Nephron progenitor cell (in vitro differentiated cells): ENCODE measurements at places on chromosomes 4 and X.

- no peak for DNase-seq
Measured at GRCh38 chr4:110681381-110681780, 58.5 kb upstream of the PITX2 start.

DNA sequence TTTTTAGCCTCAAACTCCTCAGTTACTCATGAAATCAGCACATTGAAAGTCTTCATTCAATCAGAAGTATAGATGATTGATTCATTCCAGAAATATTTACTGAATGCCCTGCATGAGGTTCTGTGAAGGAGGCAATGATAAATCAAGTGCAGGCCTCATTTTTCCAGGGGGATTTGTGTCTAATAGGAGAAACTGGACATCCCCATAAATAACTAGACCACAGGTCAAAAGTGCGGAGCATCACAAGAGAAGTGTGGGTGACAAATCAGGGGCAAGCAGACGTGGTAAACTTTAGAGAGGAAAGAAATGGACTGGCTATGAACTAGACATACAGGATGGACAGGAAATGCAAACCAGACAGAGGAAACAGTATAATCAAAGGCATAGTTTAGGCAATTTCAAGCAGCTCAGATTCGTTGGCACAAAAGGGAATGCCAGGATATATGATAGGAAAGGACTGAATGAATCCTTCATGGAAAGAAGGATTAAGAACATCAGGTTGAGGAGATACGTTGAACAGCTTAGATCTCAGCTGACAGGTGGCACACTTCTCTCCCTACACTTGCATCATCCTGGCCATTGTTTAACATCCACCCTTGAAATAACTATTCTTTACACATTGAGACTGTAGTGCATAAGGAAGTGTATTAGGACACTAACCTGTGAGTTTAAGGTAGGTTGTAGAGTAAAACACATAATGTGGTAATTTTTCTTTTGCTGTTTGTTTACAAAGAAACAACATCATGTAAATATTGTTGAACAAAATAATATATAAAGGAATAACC, 69.6 kb upstream of the RASGEF1B start:
- DNase-seq = no peak

GRCh38 chr4:173699841-173700475, 169.9 kb upstream of the HAND2 start:
- no peak for DNase-seq

DNA sequence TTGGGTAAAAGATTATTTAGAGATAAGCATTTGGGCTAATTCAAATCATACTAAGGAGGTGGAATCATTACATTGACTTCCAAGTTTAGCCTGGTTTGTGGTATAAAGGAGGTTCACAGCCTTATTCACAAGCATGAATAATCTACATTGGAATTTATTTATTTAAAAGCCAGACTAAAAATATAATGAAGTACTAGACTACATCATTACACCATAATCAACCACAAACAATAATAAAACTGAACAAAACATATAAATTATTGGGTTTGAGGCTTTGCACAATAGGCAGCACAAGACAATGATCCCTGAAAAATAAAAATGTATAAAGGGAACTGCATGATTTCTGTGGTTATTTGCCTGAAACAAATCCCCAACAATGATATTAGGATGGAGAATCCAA, 314.0 kb downstream of the GBA3 start:
- no peak for DNase-seq

DNA sequence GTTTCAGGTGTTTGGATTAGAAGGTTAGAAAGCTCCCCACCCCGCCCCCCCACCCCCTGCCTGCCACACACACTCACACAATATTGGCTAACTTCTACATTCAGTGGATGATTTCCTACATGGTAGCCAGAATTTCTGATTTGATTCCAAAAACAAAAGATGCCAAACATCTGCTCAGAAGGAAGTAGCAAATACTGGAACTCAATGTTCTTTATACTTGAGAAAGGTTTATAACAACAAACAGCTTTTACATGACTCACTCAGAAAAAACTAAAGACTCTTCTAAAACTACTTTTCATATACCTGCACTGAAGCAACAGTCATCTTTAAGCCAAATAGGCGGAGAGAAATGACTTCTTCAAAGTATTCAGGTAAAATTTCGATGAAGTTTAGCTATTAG, 750.5 kb upstream of the POU3F4 start:
- no peak for DNase-seq

GRCh38 chr4:186689476-186689875, 34.2 kb downstream of the FAT1 start:
- DNase-seq = no peak

- DNase-seq = no peak
Measured at GRCh38 chr4:42708625-42709024, 51.7 kb upstream of the ATP8A1 start.

DNA sequence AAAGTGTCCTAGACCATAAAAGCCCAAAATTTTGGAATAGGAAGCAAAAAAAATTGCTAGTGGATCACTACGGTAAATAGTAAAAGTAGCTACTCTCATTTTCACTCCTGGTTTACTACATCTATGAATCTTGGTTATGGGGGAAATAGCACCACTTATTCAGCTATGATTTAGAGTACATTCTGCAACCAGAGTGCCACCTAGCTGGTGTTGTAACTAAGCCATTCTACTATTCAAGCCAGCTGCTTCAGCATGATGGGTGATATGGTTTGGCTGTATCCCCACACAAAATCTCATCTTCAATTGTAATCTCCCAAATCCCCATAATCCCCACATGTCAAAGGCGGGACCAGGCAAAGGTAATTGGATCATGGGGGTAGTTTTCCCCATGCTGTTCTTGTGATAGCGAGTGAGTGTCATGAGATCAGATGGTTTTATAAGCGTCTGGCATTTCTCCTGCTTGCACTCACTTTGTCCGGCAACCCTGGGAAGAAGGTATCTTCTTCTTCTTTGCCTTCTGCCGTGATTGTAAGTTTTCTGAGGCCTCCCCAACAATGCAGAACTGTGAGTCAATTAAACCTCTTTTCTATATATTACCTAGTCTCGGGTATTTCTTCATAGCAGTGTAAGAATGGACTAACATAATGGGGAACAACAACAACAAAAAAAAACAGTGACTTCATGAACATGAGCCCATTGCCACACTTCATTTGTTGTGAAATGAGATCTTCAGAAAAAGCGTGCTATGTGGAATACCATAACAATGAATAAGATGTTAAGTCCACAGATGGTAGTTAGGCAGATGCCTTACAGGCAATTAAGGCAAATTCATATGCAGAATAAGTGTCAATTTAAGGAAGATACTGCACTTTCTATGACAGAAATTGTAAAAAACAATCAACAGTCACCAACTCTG, 280.1 kb downstream of the PABPC4L start:
- no peak for DNase-seq

DNA sequence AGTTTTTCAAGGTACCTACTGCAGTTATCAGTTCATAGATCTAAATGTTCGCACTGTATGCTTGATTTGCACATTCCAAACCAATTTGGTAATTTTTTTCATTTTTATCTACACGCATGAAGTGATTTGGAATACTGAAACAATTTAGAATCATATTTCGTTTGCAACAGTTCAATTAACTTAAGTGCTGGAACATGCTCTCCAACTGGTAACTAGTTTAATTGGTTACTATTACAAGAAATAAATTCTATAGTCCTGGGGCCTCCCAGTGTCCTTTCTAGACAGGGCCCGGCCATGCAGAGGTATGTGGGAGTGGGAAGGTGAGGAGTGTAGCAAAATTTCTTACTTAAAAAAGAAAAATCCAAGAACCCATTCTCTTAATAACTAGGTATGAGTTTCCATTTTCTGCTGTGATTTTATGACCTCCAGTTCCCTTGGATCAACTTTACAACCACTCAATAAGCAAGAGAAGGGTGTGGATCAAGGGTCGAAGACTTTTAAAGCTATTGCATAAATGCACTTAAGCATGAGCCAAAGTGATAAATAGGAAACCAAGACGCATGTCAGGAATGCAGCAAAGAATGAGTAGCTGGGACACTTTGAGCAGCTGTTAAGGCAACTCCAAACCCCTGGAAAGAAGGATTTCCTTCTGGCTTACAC, 106.9 kb downstream of the PPARGC1A start:
- DNase-seq = no peak

DNA sequence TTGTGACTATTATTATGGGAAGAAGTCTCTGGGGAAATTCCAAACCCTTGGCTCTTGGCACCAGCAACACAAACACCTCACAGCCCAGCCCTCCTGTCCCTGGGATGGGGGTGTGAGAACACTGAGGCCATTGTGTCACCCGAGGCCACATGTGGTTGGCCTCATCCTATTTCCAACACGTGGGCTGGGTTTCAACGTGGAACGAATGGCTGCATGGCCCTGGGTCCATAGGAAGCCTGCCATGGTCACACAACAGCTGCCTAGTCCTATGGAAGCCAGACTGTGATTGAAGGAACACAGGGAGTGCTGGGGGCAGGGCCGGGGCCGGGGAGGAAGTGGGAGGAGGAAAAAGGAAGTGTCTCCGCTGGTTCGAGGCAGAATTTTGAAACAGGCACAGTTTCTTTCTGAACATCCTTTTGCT, 10.0 kb downstream of the CLCN4 start:
- DNase-seq = no peak

GRCh38 chr4:138223231-138223910, 18.8 kb downstream of the SLC7A11 start:
- no peak for DNase-seq

- DNase-seq = no peak
Measured at GRCh38 chr4:10716163-10716562, 31.6 kb upstream of the CLNK start.

GRCh38 chr4:168082379-168082778, 10.0 kb upstream of the ANXA10 start:
- no peak for DNase-seq

GRCh38 chr4:40688446-40689095, 58.9 kb upstream of the RBM47 start:
- no peak for DNase-seq

GRCh38 chr4:152870606-152871005, 65.5 kb upstream of the FHDC1 start:
- no peak for DNase-seq

GRCh38 chr4:3683077-3683743, 83.0 kb upstream of the ADRA2C start:
- DNase-seq = no peak

DNA sequence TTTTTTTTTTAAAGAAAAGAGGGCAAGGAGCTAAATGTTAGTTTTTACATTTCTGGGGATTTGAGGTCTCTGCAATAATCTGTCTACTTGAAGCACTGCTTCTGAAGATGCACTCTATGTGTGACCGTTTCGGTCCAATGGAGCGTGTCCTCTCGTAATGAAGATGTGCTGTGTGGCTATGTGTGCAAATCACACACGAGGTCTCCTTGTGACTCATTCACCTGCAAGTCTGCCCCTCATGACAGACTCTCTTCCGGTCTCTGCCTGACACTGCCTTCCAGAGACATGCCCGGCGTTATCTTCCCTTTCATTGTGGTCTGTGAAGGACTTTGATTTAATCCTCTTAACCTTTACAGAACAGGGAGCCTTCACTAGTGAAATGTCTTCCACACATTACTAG, 84.3 kb downstream of the TRAM1L1 start:
- no peak for DNase-seq

DNA sequence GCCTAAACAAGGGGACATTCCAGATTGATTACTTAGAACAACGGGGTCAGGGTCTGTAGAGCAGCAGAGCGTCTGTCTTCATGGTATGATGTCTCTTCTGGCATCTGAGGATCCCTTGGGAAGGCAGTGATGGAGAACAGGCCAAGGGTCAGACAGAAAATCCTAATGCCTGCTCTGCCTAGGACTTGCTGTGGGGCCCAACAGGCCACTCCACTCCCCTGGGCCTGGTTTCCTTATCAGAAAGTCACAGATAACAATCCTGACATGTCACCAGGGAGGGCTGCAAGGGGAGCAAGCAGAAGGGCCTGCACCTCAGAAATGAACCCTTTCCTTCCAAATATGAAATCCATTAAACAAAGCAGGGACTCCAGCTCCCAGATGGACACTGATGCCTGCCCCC, 21.4 kb upstream of the ARHGAP6 start:
- DNase-seq = no peak

DNA sequence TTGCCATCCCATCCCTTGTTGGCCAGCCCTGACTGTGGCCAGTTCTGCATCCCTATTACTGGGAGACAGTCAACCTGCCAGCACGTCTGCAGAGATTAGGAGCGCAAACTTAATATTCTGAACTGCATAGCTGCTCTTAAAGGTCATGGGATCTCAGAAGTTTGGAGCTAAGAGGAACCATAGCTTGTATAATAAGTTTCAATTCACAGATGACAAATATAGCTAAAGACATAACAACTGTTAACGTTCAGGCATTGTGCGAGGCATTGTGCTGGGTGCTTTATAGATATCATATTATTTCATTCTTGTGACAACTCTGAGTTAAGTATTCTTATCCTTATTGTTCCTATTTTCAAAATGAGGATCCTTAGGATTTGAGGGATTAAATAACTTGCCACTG, 3.7 kb downstream of the SCARB2 start:
- no peak for DNase-seq

DNA sequence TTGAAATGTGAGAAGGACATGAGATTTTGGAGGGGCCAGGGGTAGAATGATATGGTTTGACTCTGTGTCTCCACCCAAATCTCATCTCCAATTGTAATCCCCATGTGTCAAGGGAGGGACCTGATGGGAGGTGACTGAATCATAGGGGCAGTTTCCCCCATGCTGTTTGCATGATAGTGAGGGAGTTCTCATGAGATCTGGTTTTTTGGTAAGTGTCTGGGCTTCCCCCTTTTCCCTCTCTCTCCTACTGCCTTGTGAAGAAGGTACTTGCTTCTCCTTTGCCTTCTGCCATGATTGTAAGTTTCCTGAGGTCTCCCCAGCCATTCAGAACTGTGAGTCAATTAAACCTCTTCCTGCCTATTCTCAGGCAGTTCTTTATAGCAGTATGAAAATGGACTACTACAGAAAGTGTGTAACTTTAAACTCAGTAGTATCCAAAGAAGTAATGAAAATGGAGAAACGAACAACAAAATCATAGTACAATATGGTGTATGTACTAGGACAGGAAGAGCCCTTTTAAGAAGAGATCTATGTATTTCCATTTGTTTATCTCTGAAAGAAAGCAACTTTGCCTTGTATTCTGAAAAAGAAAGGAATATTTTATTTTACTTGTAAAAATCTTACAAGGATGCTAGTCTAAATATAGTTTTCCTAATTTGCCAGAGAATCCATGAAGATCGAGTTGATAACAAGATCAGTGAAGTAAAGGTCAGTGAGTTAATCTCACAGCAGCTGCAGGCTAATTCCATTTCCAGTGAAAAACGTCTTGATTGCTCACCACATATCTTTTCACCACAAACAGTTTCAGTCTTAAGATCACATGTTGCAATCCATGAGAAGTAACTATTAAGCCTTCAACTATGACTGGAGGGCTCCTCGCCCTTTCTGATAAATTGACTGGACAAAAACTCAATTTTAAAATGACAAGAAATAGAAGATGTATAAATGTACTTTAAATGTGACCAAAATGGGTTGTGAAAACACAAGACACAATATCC, 20.5 kb downstream of the PKD2 start:
- no peak for DNase-seq

- no peak for DNase-seq
Measured at GRCh38 chr4:19239565-19239964, 1012.1 kb upstream of the SLIT2 start.

GRCh38 chr4:104811727-104812126, 317.0 kb upstream of the CXXC4 start:
- DNase-seq = no peak

GRCh38 chr4:41148292-41148691, 66.0 kb downstream of the APBB2 start:
- DNase-seq = no peak

GRCh38 chr4:139763672-139764071, 98.1 kb downstream of the MGST2 start:
- no peak for DNase-seq

- DNase-seq = peak; percentile 20
Measured at GRCh38 chrX:38664285-38664684, 102.9 kb downstream of the TSPAN7 start.

GRCh38 chr4:138868562-138868961, 147.0 kb upstream of the NOCT start:
- no peak for DNase-seq
